ENCODE measurements at places on chromosomes 5 and 9.

DNA sequence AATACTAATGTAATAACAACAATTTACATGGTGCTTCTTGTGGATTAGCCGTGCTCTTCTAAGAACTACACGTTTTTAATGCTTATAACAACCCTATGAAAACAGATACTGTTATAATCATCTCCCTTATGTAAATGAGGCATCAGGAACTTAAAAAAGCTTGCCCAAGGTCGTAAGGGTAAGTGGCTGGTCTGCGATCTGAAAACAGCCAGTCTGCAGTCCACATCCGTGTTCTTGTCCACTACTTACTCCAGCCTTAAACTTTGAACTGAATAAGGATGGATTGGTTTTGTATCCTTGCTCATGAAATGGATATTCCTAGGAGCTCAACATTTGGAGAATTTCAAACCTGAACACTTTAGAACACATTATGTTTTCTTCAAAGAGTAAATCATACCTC is 26.7 kb downstream of the PAM start:
- DNase-seq, result no peak

DNA sequence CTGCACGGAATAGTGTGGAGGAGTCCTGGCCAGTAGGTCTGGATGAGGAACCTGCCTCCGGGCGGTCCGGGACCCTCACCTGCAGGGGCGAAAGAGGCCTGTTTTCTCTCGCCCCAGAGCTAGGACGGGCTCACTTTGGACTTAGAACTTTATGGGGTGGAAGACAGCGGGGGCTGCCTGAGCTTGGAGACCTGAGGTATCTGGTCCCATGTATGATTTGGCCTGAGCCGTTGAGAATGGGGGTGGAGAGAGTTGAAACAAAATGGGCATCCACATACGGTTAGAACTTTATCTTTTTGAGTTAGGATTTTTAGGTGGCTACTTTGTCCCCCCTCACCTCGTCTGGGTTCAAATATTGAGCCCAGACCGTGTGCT is 681 bp upstream of the ETF1 start:
- DNase-seq, result no peak

GRCh38 chr9:40927260-40927631 is 201.2 kb downstream of the FOXD4L6 start:
- no peak for DNase-seq

DNA sequence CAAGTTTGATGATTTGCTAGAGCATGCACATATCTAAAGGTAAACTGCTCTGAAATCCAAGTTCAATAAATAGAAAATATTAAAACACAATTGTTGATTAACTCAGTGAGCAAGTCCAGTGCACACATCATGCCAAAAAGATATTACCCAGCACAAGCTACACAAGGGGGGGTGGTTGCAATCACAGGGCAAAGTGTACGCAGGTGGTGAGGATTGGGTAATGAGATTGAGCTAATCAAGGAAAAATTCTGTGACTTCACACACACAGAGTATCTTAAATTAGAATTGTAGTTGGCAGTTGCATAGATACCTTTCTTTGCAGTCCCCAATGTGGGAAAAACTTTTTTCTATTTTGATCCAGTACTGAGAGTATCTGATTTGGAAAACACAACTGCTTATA is 156.1 kb upstream of the NTRK2 start:
- no peak for DNase-seq

DNA sequence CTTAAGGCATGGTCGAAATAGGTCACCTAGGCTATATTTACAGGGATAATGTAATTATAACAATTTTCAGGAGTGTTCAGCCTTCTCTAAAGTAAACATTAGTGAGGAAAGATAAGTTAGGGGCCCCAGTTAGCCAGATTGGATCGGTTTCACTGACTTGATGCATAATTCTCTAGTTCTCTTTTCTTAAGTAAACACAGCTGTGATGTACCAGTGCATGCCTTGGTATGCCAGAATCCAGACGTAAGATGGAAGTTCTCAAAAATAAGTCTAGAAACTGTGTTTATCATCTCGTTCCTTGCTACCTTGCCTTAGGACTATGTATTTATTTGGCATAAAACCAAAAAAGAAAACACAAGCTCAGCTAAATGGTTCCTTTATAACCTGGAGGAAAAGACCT is 442.2 kb upstream of the CLINT1 start:
- DNase-seq, result no peak

- DNase-seq, result no peak
Observed at GRCh38 chr9:119053070-119053469, 316.2 kb downstream of the BRINP1 start.

GRCh38 chr5:44603496-44604272 is 205.1 kb upstream of the MRPS30 start:
- no peak for DNase-seq

- no peak for DNase-seq
Observed at GRCh38 chr5:44497606-44498005, 108.4 kb upstream of the FGF10 start.

DNA sequence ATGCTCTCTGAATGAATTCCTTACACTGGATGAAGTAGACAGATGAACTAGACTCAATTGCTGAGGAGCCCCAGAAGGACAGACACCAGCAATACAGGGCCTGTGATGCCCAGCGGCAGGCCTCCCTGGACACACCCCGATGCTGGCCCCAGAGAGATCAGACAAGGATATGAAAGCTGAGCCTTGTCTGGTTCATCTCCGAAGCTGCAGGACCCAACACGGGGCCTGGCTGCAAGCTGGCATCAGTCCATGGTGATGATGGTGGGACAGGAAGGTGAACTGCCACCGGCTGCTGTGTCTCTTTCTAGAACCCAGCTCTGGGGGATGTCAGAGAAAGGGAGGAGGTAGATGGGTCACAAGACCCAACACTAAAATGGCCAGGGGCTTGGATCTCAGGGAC is 104.0 kb upstream of the LMX1B start:
- DNase-seq, result no peak

- DNase-seq, result peak; percentile 21
Observed at GRCh38 chr5:91225848-91226686, 157.1 kb downstream of the ARRDC3 start.
